Effector CD8-positive, alpha-beta T cell (primary cell): ENCODE measurements at places on chromosomes 2 and 18.

GRCh38 chr2:88538362-88538917 is 85.9 kb upstream of the FOXI3 start:
- DNase-seq = no peak

DNA sequence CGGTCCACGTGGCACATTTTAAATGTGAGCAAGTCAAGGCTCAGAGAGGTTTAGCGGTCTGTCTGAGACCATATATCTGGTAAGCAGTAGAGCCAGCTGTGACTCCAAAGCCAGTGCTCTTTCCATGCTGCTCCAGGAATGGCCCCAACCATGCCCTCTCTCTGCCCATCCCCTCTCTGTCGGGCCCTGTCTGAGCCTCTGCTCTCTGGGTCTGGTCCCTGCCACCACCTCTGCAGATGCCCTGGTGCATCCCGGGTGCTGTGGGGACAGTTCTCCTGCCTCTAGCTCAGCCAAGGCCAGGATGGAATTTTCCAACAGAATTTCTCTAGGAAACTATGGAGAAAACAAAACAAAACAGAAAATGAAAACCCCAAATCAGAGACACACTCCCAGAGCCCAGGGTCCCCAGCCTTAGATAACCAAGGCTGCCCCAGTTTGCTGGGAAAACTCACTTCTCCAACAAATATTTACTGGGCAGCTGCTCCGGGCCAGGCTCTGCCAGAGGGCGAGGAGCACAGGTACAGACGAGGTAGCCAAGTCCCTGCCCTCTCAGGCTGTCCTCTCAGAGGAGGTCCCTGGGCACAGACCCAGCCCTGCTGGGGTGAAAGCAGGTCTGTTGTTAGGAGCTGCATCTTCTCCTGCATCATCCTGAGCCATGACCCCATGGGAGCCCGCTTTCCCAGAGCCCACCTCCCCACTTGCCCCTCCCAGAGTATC is 9.2 kb downstream of the ADRA2B start:
- DNase-seq = no peak

DNA sequence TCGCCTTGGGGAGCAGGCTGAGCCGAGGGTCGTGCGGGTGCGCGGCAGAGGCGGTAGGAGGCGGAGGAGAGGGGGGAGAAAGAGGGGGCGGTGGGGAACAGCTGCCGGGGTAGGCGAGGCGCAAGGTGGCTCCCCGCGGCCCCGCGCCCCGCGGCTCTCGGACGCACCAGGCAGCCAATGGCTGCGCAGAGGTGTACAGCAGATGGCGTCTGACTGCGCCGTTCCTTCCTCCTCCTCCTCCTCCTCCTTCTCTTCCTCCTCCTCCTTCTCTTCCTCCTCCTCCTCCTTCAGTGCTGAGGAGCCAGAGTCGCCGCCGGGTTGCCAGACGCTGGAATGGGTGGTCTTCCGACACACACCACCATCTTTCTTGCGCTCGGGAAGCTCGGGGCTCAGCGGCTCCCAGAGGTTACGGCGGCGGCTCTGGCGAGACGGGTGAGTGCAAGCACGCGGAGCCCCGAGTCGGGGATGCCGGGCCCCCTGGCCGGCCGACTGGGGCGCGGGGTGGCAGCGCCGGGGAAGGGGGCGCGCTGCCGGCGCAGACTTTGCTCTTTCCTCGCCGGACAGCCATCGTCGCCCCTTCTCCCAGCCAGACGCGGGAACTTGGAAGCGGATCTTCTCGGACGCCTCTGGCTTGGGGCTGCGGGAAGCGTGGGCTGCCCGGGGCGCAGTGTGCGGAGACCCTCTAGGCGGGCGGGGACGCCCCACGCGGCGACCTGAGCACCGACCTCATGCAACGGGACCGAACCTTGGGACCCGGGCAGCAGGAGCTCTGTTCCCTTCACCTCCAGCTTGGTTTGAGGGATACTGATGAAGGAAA is at the start of gene THSD7B:
Gene THSD7B (plus strand): TSS at position 290 of the 817 bp plus-strand sequence. CDS start 116,634 bp downstream, outside the sequence.
- DNase-seq = no peak

DNA sequence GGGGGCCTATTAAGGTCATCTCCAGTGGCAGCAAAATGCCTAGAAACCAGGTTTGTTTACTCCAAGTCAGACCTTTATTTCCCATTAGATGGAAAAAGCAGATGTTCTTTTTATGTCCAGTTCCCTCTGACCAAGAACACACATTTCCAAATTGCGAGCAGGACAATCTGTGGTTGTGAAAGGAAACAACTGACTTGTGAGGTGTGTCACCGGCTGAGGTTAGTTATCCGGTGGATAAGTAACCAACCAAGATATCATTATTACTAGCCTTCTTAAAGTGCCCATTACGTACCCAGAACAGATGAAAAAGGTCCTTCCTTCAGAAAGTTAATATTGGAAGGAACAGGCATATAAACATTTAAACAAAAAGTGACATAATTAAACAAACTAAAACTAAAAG is 112.9 kb downstream of the THADA start:
- no peak for DNase-seq

DNA sequence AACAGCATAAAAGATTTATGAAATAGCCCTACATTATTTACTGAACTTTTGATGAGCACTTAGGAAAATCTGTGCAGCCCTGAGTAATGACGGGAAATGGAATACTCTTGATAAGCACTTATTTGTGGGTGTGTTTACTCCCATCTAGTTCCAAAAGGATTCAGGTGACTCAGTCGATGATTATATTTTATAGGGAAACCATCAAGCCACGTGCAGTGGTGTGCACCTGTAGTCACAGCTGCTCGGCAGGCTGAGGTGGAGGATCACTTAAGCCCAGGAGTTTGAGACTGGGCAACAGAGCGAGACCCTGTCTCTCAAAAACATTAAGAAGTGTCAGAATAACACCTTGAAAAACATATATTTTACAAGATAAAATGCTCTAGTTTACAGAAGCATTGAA is 91.9 kb downstream of the CABYR start:
- no peak for DNase-seq

GRCh38 chr2:237060534-237061312 is 25.0 kb upstream of the COPS8 start:
- no peak for DNase-seq

GRCh38 chr2:42602218-42602875 is 33.9 kb downstream of the MTA3 start:
- no peak for DNase-seq

DNA sequence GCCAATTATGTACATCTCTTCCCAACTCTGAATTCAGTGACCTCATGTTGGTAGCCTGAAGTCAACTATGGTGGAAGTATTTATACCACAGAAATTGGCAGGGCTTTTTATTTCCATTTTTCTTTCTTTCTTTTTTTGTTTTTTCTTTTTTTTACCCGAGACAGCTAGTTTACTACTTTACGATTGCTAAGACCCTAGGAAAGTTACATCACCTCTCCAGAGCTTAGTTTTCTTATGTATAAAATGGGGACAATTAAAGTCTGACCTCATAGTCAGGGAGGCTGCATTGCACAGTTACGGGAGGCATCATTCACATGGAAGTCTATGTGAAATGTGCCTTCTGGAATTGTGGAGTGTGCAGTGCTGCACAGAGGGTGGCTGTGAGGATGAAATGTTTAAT is 194.3 kb downstream of the MTX2 start:
- DNase-seq = no peak

DNA sequence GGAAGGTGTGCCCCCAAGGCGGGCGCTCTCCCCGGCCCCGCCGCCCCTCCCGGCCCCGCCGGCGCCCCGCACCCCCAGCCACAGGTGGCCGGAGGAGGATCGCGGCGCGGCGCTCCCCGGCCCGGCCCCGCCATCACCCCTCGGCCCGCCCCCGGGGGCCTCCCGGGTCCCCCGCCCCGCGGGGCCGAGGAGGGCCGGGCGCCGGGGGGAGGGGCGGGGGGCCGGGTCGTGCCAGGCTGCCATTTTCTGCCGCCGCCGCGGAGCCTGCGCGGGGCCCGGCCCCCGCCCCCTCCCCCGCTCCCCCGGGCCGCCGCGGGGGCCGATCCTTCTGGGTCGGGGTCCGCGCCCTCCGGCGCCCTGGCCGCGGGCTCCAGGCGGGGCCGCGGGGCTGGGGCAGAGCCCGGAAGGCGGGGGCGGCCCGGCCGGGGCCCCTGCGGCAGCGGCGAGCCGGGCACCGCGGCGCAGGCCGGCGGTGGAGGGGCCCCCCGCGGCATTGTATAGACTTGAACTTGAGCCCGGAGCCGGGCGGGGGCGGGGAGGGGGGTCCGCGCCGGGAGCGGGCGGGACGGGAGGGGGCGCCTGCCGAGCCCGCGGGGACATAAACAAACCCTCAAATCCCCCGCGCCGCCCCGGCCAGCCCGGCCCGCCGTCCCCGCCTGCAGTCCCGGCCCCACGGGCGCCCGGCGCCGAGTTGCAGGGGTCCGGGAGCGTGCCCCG is 556 bp downstream of the DNMT3A start:
- no peak for DNase-seq

- DNase-seq = no peak
Observed at GRCh38 chr2:180255981-180256380, 248.9 kb upstream of the CWC22 start.

DNA sequence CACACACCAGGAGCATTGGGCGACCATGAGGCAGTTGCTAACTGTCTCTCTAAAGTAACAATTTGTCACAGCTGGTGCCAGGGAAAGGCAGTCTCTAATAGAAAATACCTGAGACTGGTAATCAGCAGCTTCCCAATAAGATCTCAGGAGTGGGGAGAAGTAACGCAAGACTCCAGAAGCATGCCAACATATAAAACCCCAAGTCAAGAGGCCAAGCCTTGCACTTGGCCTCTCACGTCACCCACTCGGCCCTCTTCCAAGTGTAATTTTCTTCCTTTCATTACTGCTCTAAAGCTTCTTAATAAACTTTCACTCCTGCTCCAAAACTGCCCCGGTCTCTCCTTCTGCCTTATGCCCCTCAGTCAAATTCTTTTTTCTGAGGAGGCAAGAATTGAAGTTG is 455.6 kb upstream of the ACVR2A start:
- DNase-seq = no peak

GRCh38 chr2:75102011-75102410 is 97.3 kb downstream of the TACR1 start:
- no peak for DNase-seq

- DNase-seq = no peak
Observed at GRCh38 chr2:27171351-27171848, 22.6 kb downstream of the TCF23 start.

DNA sequence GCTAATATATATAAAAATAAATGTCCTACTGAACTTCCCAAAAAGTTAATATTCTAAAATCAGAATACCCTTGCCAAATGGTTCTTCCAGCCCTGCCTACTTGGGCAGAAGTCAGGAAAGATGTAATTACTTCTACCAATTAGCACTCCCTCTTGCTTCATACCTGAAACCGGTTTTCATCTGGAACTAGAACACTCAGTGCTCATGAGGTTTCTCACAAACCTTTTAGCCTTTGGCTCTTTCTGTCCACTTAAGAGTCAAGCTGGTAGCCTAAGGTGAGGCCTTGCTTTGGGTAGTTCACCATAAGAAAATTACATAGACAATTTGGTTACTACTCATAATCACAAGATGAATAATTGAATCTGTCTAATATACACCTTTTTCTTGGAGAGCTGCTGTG is 4.1 kb downstream of the DSG3 start:
- no peak for DNase-seq

DNA sequence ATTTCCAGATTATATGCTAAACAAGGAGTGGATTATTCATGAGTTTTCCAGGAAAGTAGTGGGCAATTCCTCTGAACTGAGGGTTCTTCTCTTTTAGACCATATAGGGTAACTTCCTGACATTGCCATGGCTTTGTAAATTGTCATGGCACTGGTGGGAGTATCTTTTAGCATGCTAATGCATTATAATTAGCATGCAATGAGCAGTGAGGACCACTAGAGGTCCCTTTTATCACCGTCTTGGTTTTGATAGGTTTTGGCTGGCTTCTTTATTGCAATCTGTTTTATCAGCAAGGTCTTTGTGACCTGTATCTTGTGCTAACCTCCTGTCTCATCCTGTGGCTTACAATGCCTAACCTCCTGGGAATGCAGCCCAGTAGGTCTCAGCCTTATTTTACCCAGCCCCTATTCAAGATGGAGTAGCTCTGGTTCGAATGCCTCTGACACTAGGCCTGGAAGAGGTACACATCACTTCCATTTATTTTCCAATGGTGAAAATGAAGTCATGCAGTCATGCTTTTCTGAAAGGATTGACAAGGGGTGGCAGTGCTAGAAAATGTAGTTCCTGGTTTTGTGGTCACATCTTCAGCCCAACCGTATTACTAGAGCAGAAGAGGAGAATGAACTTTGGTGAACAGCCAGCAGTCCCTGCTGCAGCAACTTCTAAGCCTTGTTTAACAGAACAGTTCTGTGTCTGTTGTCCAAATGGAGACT is 26.6 kb upstream of the ITGA4 start:
- DNase-seq = no peak

DNA sequence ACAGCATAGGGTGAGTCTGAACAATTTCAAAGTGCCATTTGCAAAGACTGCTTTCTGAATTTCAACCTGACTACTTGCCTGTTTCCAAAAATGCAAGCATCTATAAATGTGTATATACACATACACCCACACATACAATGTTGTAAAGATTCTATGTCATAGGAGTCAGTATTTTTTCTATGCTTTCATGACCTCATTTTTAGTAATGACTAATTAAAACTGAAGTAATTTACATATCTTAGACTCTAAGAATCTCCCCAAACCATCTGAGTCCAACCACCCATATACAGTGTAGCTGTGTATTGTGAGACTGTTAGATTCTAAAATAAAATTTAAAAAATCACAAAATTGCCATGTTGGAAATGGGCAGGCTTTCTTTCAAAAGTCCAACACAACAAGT is 162.0 kb upstream of the STK17B start:
- no peak for DNase-seq

DNA sequence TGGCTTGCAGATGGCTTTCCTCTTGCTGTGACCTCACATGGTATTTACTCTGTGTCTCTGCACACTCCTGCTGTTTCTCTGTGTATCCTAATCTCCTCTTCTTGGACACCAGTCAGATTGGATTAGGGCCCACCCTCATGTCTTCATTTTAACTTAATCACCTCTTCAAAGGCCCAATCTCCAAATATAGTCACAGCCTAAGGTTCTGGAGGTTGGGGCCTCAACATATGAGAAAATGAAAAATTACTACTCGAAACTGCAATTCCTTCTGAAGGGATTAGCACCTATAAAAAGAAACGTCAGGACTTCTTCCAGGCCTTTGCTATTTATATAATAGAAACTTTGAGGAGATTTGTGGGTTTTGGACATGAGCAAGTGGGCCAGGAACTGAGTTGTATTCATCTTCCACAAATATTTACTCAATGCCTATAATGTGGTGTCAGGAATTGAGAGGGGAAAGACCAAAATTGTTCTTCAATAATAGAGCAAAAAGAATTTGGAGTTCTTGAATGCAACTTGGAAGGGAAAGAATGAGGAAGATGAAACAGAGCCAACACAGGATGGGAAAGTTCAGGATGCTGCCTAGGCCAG is 270.0 kb upstream of the FN1 start:
- no peak for DNase-seq

GRCh38 chr2:149595056-149595963 is 7.7 kb upstream of the MMADHC start:
- no peak for DNase-seq

GRCh38 chr18:35376393-35376741 is 770 bp downstream of the ZNF396 start:
- no peak for DNase-seq

DNA sequence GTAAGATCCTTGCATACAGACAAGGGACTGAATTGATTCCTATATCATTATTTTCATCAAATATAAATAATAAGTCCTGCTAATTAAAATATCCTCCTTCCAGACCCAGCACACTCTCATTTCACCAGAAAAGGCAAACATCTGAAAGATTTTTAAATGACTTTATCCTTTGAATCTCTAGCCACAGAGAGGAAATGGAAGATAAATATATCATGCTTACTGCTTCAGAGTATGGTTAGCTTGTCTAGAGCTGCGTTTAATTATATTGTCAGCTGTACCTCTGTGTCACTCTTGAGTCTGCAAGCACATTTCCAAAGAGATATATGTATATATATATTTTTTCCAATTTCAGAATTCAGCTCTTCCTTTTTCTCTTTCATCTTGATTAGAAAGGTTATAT is 232.7 kb downstream of the TRIB2 start:
- no peak for DNase-seq
